ENCODE measurements at places on chromosomes 12 and 14.
A peak's percentile ranks its signal among the peaks of the same experiment; 100 is the strongest.

GRCh38 chr12:90017316-90017715 lies 308.7 kb upstream of the ATP2B1 start:
- DNase-seq: no peak

DNA sequence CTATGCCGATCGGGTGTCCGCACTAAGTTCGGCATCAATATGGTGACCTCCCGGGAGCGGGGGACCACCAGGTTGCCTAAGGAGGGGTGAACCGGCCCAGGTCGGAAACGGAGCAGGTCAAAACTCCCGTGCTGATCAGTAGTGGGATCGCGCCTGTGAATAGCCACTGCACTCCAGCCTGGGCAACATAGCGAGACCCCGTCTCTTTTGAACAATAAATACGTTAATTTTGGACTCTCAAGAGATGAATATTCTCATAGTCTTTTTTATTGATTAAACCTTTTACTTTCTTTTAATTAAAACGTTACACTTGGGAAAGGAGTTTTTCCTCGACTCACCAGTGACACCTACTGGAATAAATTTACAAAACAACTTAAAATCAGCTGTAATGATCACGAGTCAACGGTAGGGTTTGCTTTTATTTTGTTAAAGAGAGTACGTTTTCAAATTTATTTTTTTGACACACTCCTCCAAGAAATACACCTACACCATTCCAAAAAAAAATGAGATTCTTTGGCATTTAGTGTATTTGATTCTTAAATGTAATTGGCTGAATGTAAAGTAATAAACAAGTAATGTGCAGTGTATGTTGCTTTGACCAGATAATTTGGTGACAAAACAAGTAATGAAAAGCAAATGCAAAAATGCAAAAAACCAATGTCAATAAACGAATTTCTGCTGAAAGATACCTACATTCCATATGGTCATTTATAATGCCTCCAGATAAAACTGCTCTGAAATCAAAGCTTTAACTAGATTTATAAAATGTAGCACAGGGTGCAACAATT lies 687 bp upstream of the RPS29 start:
- DNase-seq: peak; percentile 63

DNA sequence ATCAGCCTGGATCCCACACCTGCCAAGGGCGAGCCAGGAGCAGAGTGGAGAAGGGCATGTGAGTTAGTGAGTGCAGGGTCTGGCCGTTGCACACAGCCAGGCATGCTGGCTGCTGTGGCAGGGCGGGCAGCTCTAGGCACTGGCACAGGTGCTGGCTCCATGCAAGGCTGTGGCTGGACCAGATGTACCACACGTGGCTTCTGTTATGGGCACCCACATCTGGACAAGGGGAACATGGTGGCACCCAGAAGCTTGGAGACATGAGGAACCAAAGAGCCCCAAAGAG lies 20.1 kb downstream of the SERPINA3 start:
- no peak for DNase-seq

GRCh38 chr14:58477653-58478052 lies 50.1 kb downstream of the KIAA0586 start:
- no peak for DNase-seq

- DNase-seq: no peak
Measured at GRCh38 chr14:71529848-71530247, 402.4 kb upstream of the RGS6 start.

DNA sequence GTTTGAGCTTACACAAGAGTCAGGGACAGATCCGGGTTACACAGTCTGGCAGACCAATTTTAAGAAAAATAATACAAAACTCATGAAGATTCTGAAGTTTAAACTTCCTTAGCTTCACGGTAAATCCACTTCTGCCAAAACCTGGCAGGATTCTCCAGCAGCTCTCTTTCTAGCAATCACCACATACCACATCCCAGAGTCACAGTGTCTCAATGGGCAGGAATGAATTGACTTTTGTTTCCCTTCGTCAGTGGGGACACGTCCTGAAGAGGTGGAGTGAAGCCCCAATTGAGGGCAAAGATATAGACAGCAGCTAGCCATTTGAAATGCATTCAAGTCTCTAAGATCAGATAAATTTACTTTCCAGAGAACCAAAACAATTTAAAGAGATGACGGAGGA lies 117.1 kb upstream of the ARHGAP5 start:
- no peak for DNase-seq

GRCh38 chr12:62250671-62251608 lies 9.3 kb upstream of the USP15 start:
- DNase-seq: no peak

DNA sequence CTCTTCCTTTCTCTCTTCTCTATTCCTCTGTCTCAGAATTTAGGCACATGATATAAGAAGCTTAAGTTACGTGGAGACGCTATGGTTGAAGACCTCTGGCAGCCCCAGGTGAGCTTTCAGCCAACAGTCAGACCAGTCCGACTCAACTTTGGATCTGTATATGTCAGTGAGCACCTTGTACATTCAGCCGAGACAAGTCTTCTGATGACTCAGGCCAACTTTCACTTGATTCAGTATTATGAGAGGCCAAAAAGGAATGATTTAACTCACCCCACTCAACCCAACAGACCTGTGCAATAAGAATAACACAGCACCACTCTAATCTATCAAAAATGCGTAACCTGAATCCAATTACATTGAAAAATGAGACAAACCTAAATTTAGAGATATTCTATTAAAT lies 47.5 kb upstream of the FOXG1 start:
- DNase-seq: no peak

- no peak for DNase-seq
Measured at GRCh38 chr14:104425171-104425681, 154.3 kb upstream of the C14orf180 start.

- no peak for DNase-seq
Measured at GRCh38 chr12:50581226-50582184, 76.7 kb downstream of the DIP2B start.

DNA sequence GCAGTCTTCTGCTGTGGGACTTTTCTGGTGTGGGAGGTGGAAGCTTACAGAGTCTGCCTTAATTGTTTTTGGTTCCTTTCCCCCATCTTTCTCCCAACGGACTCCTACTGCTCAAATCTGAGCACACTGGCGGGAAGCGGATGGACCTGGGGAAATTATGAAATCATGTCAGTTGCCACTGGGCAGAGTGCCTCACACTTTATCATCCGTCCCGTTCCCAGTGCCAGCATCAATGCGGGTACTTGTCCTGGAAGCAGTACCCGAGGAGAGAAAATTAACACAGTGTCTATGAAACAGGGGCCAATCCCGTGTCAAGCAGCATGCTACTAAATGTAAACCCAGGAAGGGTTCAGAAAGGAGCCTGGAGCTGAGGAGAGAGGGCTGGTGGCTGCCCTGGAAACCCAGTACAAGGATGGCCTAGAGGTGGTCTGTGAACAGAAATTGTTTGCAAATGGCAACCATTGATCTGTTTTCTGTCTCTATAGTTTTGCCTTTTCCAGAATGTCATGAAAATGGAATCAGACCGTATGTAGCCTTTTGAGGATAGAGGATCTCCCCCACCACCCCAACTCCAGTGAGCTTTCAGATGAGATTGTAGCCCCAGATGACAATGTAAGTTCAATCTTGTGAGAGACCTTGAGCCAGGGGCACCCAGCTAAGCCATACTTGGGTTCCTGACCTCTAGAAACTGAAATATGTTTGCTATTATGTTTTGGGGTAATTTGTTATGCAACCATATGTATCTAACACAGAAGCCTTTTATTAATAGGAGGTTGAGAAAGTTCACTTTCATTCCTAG lies 908 bp upstream of the CDKL1 start:
- no peak for DNase-seq

- DNase-seq: no peak
Measured at GRCh38 chr14:40623643-40624042, 983.0 kb upstream of the LRFN5 start.

DNA sequence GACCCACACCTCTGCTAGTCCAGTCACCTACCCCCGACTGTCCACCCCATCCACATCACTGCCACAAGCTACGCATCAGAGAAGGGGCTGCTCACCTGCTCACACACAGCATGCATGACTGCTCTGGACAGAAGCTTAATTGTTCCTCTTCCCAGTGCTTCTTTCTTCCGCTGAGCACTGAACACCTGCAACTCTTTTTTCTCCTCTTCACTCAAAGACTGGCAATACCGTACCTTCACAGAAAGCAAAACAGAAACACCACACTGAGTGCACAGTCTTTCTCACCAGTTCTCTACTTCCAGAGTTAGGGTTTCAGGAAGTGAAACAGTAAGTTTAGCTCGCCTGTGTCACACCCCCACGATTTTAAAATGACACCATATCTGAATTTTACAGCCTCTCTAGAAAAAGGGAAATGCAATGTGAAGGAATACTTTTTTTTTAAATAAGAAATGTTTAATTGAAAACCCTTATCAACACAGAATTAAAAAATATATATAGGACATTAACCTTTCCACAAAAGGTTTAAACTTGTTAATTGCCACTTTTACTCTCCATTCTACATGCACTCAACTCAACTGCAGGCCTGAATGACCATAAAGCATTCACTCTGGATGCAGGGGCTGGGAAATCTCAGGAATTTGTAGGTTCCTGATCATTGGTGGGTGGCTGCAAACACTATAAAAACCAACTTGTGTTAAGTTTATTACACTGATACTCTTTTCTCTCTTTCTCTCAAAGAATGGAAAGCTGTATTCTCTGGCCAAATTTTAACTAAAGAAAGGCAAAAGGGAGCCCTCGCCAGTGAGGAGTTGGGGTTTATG lies 120.0 kb downstream of the PRICKLE1 start:
- no peak for DNase-seq

Measured in CD4-positive, alpha-beta T cell treated with Interleukin-6 at 100 ng/mL for 8 hours (primary cell).